ENCODE measurements at places on chromosomes 2 and 18.

- no peak for DNase-seq
Measured at GRCh38 chr2:203730076-203730729, 23.8 kb downstream of the CD28 start.

DNA sequence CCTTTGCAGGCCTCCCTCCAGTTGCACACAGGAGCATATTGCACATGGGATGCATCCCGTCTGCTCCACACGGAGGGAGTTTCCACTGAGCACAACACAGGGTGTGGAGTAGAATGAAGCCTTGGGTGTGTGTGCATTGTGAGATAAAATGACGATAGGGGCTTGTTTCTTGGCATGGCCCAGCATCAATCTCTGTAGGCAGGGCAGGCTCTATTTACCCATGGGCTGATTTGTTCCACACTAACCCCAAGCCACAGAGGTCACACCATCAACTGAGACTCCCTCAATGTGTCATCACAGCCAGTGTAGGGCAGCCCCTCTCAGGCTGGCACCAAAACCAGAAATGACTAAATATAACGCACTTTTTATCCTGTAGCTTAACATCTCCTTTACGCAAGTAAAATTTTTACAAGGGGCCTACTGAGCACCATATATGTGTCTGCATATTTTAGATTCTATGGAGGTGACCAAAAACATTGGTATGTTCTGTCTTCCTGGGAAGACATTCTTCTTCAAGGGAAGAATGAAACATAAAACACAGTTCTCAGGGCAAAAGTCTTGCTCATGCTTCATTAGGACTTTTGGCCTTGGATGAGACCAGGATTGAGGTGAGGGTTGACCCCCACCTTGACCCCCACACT is 2.7 kb upstream of the GKN1 start:
- no peak for DNase-seq

DNA sequence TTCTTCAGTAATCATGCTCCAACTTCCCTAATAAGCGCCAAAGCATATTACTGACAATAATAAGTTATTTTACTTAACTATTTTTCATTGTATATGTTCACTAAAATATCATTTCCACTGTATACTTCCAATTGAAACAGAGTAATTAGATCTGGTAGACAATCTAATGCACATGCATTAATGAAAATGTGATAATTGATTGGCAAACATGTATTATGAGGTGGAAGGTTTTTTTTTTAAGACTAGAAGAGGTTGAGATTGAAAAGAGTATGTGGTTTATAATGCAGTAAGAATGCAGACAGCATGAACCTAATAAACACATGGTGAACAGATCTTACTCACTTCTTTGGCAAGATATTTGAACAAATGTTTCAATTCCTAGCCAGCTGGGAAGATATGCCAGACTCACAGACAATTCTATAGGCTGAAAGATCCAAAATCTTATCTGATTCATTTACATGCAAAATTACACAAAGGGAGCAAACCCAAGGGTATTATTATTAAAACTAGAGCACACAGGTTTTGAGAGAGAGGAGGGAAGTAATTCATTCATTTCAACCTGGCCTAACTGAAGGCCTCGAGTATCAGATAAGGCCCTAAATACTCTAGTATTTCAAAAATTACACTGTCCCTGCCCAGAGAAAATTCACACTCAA is 2.8 kb downstream of the NCKAP1 start:
- no peak for DNase-seq

- DNase-seq: peak; percentile 10
Measured at GRCh38 chr2:39435741-39436591, 1.1 kb downstream of the MAP4K3 start.
